Activated CD4-positive, alpha-beta T cell treated with anti-CD3 and anti-CD28 coated beads, Interleukin-10, Interleukin-2, amounts not matched to agents 100 ng/mL and 50 ng/mL, durations not matched to agents 16 hours and 8 hours (primary cell): ENCODE measurements at places on chromosomes 5 and 9.

DNA sequence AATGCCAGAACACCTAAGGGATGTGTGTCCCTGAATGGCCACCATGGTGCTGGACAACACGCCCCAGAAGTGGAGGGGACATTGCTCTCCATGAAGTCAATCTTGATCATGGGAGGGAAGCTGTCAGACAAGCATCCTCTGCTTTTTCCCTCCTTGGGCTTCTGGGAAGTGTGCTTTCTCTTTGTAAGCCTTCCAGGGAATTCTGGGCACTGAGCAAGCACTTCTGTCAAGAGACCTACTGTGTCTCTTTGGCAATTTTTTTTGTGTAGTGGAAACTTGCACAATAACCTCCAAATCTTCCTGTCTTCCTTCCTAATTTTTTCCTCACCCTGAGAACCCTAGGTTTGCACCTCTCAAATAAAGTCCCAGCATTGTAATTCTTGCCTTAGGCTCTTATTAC lies 132.0 kb downstream of the SEC61B start:
- no peak for DNase-seq

DNA sequence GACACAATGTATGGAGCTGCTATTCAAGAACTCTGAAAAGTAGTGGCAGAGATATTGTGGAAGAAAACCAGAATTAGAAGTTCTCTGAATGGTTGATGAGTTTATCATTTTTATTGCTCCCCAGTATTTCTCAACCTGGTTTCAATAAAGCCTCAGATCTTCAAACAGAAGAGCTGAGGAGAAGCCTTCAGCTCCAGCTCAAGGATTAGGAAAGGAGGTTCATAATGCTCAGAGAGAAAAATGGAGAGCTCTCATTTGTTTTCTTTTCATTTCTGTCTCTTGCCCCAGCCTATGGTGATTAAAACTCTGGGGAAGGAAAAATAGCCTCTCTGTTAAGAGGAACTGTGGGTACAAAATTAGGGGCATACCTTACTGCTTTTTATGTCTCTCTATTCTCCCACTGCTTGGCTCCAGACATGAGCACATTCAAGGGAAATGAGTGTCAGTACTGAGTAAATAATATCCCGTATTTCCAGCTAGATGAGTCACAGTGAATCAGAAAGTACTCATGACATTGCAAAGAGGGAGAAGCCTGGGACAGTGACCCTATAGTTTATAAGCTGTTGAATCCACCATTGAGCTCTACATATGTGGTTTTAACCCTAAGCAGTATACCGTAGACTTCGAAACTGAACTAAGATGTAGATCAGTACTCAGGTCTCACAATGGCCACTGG lies 138.1 kb downstream of the EMB start:
- no peak for DNase-seq

DNA sequence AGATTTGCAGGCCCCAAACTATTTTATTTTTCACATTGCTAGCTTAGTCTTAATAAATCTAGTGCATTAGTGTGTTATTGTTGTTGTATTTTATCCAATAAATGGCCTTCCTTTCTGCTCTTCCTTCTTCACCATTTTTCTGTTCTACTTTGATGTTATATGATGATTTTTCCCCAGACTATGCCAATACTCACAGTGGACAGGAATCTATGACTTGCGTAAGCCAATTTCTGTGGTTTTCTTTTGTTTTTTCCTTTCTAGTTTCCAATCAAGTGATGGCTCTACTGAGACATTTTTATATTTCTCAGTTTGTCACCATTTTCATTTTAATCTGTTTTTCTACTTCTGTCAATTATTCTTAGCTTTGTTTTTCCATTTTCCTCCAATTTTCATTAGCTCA lies 106.8 kb upstream of the FBXL7 start:
- DNase-seq, result no peak

DNA sequence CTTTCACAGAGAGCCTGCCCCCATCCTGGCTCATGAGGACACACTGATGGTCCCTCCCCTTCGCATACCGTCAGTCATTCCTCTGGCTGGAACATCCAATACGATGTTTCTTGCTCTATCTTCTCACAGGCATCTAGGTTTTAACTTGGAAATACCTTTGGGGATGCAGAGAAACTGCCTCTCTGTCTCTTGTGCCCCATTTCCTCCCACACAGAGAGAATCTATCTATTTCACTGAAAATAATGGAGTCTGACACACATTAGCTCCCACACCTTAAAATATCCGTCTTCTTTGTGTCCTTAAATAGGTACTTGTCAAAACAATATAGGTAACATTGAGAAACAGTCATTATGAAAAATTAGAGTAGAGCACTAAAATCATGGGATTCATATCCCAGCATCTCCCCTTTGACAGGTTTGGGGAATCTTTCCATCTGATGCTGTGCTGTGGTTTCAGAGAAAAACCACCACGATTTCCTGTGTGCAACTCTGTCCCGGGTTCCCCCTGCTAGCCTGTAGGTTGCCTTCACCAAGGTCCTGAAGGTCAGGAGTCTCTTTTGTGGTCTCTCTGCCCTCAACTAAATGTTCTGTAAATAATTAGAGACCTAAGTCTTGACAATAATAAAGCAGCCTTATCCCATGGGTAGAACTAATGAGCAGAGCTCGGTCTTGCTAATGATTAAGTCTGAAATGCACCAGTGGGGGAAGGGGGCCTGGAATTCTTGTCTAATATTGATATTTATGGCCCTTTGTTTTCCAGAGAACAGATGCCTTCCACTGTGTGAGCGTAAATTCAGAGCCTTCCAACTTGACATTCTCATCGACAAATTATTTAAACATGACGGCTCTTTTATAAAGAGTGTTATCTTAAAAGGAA lies 371.0 kb downstream of the ICE1 start:
- DNase-seq, result no peak

DNA sequence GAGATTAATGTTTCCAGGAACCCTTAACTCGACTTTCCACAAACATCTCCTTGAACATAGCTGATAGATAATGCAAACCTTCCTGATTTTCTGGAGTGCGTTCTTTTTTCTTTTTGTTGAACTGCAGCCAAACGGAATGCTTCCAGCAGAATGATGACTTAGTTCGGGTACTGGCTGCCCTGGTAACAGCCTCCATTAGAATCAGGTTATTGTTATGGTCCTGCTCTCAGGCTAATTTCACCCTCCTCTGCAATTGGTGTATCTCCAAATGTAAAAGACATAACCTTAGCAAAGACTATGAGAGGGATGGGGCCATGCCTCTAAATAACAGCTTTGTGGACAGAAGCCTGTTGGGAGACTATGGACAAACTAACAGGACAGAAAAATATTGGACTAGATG lies 116.5 kb downstream of the PDE4D start:
- DNase-seq, result no peak

GRCh38 chr9:133733421-133733795 lies 4.7 kb downstream of the SARDH start:
- no peak for DNase-seq

DNA sequence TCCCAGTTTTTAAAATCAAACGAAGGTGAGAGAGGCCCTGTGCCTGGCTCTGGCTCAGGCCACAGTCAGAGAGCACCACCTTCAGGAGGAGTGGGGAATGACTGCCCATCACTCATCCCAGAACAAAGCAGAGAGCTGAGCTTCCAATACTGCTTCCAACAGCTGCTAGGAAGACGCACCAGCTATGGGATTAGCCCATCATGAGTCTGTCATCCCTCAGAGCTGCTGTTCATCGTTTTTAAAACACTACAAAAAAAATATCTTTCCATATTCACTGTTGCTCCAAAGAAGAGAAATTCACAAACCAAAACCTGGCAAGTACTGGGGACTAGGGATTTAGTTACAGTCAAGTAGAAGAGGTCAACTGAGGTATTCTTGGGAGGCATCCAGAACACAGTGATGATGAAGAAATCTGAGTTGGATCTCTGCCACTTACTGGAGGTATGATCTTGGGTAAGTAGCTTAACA lies 102.4 kb downstream of the CDK5RAP2 start:
- peak; percentile 28 for DNase-seq

- peak; percentile 50 for DNase-seq
Measured at GRCh38 chr9:107465467-107466451, 23.8 kb downstream of the KLF4 start.

DNA sequence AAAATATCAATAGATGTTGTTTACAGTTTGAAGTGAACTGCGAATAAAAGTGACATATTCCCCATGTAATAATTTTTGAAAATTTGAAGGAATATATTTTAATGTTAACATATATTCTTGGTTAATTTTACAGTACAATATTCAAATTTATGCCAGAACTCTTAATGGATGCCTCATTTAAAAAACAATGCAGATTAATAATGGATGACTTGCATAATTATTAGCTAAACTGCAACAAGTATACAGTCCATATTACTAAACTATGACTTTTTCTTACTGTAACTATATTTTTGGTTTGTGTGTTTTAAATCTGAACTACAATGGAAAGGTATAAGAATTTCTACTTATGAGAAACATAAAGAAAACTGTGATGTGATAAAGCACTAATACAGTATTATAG lies 1390.1 kb downstream of the PTPRD start:
- no peak for DNase-seq

DNA sequence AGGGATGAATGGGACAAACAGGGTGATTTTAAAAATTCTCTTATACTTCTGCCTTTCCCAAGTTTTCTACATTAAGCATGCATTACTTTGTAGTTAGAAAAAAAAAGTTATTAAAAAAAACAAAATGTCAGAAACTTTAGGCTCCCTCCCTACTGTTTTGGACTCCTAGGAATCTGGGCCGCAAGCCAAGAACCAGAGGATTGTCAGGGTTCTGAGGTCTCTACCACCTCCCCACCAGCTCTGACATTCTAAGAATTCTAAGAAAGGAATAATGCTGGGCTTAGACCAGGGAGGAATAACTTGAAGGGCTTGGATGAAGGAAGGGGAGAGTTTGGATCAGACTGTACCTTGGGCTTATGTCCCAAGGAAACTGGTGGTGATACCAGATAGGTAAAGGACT lies 1.1 kb upstream of the ARHGEF39 start:
- DNase-seq, result no peak

- peak; percentile 97 for DNase-seq
Measured at GRCh38 chr9:125746017-125746773, 978 bp upstream of the PBX3 start.

GRCh38 chr5:38660194-38660668 lies 103.8 kb upstream of the LIFR start:
- DNase-seq, result no peak

GRCh38 chr9:32672469-32672868 lies 37.0 kb upstream of the TAF1L start:
- DNase-seq, result no peak

DNA sequence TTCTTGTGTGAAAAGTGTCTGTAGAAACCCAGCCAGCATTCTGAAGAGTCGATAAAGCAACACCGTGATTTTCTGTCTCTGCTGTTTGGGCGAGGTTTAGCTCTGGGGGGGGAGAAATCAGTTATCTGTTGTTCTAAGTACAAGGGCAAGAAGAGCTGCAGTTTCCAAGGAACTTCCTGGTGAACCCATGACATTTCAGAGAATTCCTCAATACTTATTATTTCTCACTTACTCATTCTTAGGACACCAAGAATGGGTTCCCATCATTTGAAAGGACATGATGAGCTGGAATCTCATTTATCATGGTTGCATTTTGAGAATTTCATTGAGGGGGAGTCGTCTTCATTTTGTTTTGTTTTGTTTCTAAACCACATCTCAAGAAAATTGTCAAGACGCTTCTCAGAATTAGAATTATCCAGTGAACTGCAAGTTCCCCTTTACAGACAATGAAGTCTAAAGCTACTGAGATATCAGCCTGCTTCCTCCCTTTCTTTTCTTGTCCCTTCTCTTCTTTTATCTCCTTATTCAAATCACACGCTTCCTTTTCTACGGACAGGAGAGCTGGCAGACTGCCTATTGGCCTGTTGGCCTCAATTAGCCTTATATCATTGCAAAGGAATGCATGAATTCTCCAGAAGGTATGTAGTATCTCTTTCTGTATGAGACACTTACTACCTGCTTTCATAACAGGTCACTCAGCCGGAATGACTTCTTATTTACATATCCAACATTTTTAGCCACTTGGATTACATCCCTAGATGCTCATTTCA lies 53.7 kb downstream of the ZNF462 start:
- DNase-seq, result no peak

DNA sequence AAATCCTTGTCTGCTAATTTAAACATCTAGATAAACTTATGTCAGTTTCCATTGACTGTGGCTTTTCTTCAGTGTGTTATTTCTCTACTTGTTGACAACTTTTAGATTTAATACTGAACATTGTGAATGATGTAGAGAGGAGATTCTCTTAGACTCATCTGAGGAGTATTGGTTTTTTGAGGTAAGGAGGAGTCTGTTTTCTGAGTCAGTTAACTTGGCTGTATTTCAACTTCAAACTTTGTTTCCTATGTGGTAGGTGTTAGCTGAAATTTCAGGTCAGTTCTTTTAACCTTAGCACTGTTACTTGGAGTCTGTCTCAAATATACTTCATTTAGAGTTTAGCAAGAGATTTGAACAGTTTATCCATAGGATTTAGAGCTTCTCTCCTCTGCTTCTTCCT lies 67.9 kb downstream of the XRCC4 start:
- DNase-seq, result no peak

GRCh38 chr5:90915393-90915792 lies 356.8 kb downstream of the ADGRV1 start:
- no peak for DNase-seq

GRCh38 chr5:145908206-145908960 lies 28.0 kb upstream of the SH3RF2 start:
- no peak for DNase-seq

DNA sequence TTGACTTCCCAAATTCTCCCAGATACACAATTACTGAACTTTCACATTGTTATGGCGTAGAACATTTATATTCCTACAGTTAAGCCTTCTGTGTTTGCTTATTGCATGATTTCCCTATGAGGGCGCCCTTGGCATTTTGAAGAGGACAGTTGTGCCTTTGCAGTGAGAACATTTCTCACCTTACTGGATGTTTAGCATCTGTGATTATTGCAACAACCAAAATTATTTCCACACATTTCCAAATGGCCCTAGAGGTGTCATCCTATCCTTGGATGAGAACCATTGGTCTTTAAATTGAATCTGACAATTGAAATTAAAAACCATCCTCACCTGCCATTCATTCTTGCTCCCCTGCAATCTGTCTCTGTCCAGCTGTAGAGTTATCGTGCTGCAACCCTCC lies 104.0 kb downstream of the MAMDC2 start:
- no peak for DNase-seq

GRCh38 chr9:116605060-116605459 lies 82.0 kb upstream of the TRIM32 start:
- DNase-seq, result no peak

DNA sequence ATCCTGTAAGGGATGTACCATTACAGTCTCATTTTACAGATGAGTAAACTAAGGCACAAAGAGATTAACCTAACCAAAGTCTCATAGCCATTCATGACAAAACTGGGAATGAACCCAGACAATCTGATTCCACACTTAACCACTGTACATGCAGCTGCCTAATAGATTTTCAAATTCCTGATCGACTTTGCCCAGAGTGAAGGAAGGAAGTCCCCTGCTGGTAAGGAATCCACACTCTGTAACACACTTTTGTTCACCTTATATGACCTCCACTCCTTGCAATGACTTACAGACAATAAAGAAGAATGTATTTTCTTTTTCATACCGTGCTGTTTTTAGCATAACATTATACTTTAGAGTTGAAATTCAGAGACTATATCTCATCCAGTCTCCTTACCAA lies 31.3 kb upstream of the PLPP6 start:
- no peak for DNase-seq
